Stimulated activated CD4-positive, alpha-beta T cell treated with anti-CD3 and anti-CD28 coated beads, Interleukin-1b, Interleukin-23, amount 100 ng/mL, for 48 hours (primary cell): ENCODE measurements at places on chromosomes 7 and 10.

GRCh38 chr10:26335574-26336093, 102.5 kb upstream of the APBB1IP start:
- DNase-seq: no peak

GRCh38 chr7:42095791-42096190, 141.2 kb downstream of the GLI3 start:
- no peak for DNase-seq

DNA sequence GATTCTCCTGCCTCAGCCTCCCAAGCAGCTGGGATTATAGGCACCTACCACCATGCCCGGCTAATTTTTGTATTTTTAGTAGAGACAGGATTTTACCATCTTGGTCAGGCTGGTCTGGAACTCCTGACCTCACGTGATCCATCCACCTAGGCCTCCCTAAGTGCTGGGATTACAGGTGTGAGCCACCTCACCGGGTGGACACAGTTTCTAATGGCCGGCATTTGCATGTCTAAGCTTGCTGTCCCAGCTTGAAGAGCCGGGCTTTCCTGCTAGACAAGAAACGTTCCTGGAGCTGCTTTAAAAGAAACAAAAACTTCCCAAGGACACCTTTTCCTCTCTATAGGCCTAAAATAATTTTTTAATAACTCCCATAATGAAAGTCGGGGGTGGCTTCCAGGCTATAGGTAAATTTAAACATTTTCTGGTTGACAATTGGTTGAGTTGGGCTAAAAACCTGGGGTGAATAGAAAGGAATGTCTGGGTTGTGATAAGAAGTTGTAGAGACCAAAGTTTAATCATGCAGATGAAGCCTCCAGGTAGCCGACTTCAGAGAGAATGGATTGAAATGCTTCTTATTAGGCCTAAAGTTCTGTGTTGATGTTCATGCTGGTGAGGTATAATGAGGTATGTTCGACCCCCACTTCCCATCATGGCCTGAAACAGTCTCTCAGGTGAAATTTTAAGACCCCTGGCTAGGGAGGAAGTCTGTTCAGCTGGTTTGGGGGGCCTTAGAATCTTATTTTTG, 8.8 kb downstream of the ACADSB start:
- no peak for DNase-seq

GRCh38 chr7:10707519-10707918, 266.2 kb upstream of the PHF14 start:
- no peak for DNase-seq

DNA sequence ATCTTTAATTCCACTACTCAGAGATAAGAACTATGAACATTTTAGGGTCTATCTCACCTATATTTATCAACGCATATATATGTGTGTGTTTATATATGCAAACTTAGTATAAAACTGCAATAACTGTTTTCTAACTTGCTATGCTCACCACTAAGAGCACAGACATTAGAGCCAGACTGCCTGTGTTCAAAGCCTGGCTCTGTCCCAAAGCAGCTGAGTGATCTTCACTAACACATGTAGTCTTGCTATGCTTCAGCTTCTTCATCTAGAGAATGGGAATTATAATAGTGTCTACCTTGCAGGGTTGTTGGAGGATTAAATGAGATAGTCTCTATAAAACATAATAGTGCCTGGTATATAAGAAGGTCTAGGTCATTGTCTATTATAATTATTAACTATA, 165.5 kb downstream of the MAGI2 start:
- no peak for DNase-seq

DNA sequence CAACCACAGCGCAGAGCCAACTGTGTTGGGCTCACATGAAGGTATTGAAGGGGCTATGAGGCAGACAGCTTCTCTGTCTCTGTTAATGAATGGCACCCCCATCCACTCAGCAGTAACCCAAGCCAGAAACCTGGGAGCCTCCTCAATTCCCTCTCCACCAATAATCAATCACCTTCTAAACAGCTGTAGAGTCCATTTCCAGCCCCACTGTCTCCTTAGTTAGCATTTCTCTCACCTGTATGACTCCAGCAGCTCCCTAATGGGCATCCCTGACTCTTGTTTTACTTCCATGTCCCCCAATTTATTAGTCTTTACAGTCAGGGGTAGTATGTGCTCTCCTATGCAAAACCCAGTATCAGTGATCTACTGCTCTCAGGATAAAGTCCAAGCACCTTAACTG, 6.9 kb downstream of the SRI start:
- no peak for DNase-seq

DNA sequence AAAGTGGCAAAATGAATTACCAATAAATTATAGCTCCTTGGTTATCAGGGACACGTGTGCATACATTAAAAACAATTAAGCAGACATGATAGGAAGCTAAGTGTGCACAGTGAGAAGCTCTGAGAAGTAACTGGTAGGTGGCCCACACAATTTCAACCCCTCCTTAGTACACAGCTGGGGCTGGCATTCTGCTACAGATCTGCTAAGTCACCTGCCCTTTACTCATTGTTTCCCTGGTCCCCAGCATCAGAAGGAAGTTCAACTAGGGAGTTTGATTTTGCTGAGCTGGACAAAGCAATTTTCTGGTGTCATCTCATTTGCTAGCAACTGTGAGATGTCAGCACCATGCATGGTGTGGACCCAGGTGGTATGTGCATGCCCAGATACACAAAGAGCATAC, 424.1 kb upstream of the NPVF start:
- no peak for DNase-seq

DNA sequence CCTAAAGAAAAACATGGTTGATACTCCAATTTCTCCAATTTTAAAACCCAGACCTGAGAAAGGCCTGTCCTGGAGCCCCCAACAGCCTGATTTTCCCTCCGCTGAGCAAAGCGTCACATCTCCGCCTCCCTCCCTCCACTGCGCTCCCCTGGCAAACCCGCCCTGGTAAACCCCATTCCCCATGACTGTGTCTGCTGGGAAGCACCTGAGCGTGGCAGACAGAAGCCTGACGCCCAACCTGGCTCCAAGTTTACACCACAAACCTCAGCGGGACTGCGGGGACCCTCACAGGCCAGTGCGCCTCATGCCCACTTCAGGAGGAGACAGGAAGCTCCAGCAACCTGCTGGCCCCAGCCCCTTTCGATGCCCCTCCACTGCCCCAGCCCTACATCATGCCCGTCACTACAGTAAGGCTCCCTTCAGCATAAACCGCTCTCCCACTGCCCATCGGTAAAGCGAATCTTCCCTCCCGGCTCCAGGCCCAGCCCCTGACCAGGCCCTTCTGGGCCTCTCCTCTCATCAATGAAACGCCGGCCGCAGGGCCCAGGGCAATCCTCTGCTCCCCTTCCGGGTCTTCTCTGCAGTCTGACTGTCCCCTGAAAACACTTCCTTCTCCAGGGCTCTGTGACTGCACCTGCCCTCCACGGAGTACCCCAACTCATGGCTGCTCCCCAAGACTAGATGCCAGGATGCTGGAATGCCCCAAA, 233.3 kb downstream of the MAD1L1 start:
- DNase-seq: no peak

DNA sequence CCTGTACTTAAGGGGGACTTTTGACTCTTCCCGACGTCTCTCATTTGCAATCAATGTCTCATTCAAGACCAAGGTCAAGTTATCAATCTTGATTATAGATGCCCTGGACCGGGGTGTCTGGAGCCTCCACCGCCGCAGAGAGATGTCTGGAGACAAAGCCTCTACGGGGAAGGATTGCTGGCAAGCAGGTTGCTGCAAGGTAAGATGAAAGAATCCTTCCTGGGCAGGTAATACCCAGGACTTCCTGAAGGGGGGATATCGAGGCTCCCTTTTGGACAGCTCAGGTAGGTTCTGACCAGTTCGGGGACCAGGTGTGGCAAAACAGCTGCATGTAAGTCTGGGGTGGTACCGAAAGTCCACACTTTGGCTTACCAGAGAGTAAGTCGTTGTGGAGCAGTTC, 12.5 kb upstream of the CUX1 start:
- no peak for DNase-seq

- no peak for DNase-seq
These were observed 163.9 kb upstream of the PPP1R3A start for GRCh38 chr7:114082642-114083165.

DNA sequence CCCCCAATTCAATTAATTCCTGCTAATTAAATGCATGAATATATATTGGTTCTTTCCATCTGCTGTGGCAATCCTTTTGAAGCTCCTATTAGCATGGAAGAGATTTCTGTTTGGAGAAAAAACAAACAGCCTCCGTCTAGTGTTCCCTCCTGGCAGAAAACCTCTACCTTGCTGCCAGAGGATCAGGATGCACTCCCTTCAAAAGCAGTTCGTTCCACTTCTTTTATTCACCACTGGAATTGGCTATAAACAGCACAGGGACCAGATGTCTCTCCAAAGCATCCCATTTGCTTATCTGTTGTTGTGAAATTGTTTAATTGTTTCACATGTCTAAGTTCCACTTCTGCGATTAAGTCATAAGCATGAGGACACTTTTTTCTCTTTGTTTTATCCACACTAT, 77.8 kb upstream of the PTN start:
- DNase-seq: no peak

GRCh38 chr10:77185696-77186095, 451.9 kb downstream of the KCNMA1 start:
- no peak for DNase-seq

DNA sequence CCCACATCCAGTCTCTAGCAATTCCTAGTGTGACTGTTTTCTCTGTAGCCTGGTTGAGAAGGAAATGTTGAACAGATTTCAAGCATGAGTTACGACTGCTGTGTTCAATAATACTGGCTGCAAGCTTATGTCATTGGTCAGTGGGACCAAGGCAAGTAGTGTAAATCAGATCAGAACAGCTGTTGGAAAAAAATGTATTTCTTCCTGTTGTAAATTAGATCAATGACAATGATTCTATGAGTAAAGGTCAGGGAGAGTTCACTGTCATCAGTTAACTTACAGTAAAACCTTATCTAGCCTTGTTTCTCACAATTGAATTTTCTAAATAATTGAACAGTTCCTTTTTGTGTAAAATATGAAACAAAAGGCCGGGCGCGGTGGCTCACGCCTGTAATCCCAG, 6.7 kb downstream of the OTUD1 start:
- no peak for DNase-seq

- DNase-seq: no peak
These were observed 64.0 kb upstream of the PLA2G12B start for GRCh38 chr10:73018632-73019031.

GRCh38 chr10:131757285-131758058, 143.3 kb upstream of the PPP2R2D start:
- DNase-seq: no peak

DNA sequence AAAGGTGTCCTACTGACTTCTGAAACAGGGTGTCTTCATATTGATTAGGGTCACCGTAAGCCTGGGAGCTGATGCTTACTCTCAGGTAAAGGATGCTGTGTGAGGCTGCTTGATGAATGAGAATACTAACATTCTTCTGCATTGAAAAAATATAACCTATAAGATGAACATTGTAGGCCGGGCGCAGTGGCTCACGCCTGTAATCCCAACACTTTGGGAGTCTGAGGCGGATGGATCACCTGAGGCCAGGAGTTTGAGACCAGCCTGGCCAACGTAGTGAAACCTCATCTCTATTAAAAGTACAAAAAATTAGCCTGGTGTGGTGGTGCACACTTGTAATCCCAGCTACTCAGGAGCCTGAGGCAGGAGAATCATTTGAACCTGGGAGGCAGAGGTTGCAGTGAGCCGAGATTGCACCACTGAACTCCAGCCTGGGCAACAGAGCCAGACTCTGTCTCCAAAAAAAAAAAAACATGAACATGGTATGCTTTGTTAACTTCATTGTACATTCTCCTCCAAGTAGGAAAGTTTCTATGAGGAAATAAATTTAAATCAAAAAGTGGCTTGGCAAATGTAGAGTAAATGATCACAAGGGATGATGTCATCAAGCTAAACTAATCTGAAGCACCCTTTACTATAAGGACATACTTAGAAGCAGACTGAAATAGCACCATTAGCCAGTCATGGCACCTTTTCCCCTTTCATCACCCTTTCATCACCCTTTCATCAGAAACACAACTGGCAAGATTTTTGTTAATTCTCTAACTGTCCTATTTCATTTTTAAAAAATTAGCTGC, 1.5 kb upstream of the BRAF start:
- DNase-seq: no peak

DNA sequence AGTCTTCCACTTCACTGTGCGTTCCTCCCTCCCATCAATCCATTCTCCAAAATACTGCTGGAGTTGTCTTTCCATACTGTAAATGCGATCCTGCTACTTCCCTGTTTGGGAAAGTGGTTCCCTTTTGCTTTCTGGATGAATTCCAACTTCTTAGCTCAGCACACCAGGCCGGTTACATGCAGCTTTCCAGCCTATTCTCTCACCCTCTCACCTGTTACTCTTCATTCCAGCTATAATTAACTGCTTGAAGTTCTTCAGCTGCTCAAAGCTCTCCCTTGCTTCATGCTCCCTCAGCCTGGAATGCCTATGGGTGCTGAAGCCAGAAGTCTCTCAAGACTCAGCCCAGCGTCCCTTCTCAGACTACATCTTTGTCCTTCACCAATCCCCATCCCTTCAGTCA, 6.0 kb upstream of the ZNRF2 start:
- DNase-seq: no peak

DNA sequence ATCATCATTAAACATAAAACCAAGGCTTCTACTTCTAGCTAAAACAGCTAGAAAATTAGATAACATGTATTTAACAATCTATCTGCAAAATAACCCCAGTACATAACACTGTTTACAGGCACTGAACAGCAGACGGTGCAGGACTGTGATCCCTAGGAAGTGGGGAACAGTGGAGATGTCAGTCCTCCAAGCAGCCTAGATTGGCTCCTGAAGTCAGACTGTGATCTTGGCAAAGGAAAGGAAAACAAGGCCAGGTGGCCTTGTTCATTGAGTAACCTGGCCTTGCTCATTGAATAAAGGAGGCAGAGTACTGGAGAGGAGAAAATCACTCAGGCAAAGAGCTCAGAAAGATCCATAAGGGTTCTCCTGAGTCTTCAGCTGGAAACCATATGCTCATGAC, 77.7 kb upstream of the DIP2C start:
- DNase-seq: no peak

- no peak for DNase-seq
These were observed 14.3 kb downstream of the MAD1L1 start for GRCh38 chr7:2218444-2218785.

- no peak for DNase-seq
These were observed 45.2 kb downstream of the KIAA1217 start for GRCh38 chr10:24254180-24254579.

- DNase-seq: no peak
These were observed 23.9 kb downstream of the PARD3 start for GRCh38 chr10:34791228-34791627.

GRCh38 chr7:83532219-83532618, 116.7 kb downstream of the SEMA3E start:
- DNase-seq: no peak

GRCh38 chr7:97001656-97002554, 3.4 kb upstream of the DLX6 start:
- DNase-seq: no peak

GRCh38 chr10:77586719-77587415, 50.7 kb downstream of the KCNMA1 start:
- no peak for DNase-seq

DNA sequence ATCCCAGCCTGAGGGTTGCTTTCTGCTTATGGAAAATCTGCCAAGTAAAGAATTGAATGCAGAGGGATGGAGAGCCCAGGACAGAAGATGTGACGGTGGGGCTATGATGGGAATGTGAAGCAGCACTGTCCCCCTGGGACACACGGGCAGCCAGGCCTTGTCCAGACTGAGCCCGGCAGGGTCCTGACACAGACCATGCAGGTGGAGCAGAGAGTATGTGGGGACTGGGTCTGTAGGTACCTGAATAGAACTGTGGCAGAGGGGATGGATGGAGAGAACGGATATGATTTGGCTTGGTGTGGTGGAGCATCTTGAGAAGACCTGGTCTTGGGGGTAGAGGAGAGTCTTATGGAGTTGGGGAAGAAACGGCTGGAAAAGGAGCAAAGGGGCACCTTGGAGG, 732 bp upstream of the LRRC18 start:
- DNase-seq: no peak

- DNase-seq: no peak
These were observed 571 bp upstream of the VWC2 start for GRCh38 chr7:49772916-49773217.
